ENCODE measurements at places on chromosomes 13 and 19. TPM values are rescaled to one million over a fixed set of nuclear protein-coding genes. Genes with fewer than 3 reads are reported as not detected.

LILRA2 gene
- polyA plus RNA-seq, result 2.1 TPM

SHANK1 gene
- polyA plus RNA-seq, result 0.24 TPM

ACER1 gene
- not detected for polyA plus RNA-seq

CXCL17 gene
- not detected for polyA plus RNA-seq

MEF2B gene
- 0.47 TPM for polyA plus RNA-seq

SIGLEC10 gene
- polyA plus RNA-seq, result 0.34 TPM

ZNF814 gene
- polyA plus RNA-seq, result 26.7 TPM

- DNase-seq, result peak; percentile 35
Measured at GRCh38 chr13:112896736-112897602, 72.0 kb upstream of the MCF2L start.
